Liver (tissue), 10 donors: ENCODE measurements at places on chromosomes 16 and 17. TPM values are rescaled to one million over a fixed set of nuclear protein-coding genes. Genes with fewer than 3 reads are reported as not detected.

Gene CRHR1
- not detected for total RNA-seq

- H3K27ac ChIP-seq = no peak overlapping the region
- H3K36me3 ChIP-seq = no peaks in the 10 kb centered on the region
- no peak overlapping the region for H3K4me3 ChIP-seq
- H3K4me1 ChIP-seq = no peaks in the 10 kb centered on the region
Measured at GRCh38 chr16:74079232-74079586, 217.4 kb upstream of the PSMD7 start.

GRCh38 chr17:67636834-67637520 is 80.8 kb upstream of the NOL11 start:
- DNase-seq = no peak
- H3K27ac ChIP-seq = no peak overlapping the region
- no peaks in the 10 kb centered on the region for H3K27me3 ChIP-seq
- no peak overlapping the region for H3K4me3 ChIP-seq
- H3K4me1 ChIP-seq = peaks cover 3% of the 10 kb centered on the region
- H3K36me3 ChIP-seq = no peaks in the 10 kb centered on the region

Gene NPIPB6
- 0.75 TPM for total RNA-seq

- no peak for DNase-seq
- H3K27ac ChIP-seq = no peak overlapping the region
- H3K4me1 ChIP-seq = no peaks in the 10 kb centered on the region
- no peaks in the 10 kb centered on the region for H3K36me3 ChIP-seq
Measured at GRCh38 chr16:69712914-69713581, 13.3 kb downstream of the NQO1 start.

GRCh38 chr16:55443434-55444346 is 35.3 kb upstream of the MMP2 start:
- H3K4me1 ChIP-seq = no peaks in the 10 kb centered on the region
- no peak overlapping the region for H3K4me3 ChIP-seq
- no peaks in the 10 kb centered on the region for H3K27me3 ChIP-seq

Gene CNTROB
- 10.5 TPM for total RNA-seq

Gene HBQ1
- 50.9 TPM for total RNA-seq

Gene PLCD3
- total RNA-seq = 2.3 TPM
